Stimulated activated CD4-positive, alpha-beta T cell treated with anti-CD3 and anti-CD28 coated beads, TNF-alpha, amount 100 ng/mL, for 1 hour (primary cell): ENCODE measurements at places on chromosomes 7 and 10.

DNA sequence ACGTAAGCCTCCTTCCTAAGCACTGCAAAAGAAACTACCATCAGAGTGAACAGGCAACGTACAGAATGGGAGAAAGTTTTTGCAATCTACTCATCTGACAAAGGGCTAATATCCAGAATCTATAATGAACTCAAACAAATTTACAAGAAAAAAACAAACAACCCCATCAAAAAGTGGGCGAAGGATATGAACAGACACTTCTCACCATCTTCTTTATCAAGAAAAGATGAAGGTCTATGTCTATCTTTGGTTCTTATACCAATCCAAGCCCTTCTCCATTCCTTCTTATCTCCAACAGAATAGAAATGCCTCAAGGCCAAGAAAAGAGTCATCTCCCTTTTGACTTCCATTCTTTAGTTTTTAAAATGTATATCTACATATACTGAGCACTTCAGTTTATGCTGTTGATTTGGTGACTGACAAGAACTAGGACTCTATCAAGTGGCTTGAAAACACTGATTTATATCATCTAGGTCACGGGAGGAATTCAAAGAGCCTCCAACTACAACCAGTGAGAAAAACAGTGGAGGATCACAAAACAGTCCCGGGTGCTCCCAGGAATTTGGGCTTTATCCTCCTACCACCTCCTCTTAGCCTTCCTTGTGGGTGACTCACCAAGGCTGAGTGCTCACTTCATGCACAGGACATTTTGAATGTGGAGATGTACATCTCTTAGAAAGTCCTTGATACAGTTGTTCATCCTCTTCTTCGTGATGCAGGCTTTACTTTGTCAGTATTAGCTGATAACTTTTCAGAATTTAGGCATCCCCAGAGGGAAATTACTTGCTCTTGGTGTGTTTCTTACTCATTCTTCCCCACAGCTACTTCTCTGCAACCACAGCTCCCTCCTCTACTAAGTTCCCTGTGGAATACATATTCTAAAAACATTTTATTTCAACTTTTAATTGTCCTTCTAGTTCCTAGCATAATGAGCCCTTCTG, 15.4 kb downstream of the TAS2R41 start:
- DNase-seq = no peak

DNA sequence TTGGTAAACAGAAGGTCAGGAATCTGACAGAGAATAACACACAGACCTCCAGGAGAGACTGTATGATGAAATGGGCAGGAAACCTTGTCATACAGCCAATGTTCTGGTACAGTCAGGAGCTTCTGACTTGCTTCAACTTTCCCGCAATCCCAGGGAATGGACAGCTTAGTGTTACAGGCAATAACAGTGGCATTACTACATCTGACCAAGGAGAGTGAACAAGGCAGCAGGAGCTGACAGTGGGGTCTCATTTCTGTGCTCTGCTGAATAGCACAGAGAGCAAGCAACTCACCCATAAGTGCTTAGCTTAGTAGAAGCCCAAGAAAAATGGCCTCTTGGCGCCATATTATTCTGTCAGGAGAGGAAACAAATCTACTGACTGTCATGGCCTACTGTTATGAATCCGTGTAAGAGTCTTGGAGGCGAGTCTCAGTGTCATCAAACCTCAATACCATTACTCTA, 186.2 kb upstream of the MTPN start:
- no peak for DNase-seq

- no peak for DNase-seq
Observed at GRCh38 chr7:121083138-121083789, 94.8 kb downstream of the CPED1 start.

GRCh38 chr7:128886391-128887168, 23.9 kb downstream of the ATP6V1F start:
- no peak for DNase-seq
